Stimulated activated CD4-positive, alpha-beta T cell treated with anti-CD3 and anti-CD28 coated beads, TNF-alpha, amount 100 ng/mL, for 1 hour (primary cell): ENCODE measurements at places on chromosomes 12 and 14.

GRCh38 chr12:560691-561390, 101.1 kb downstream of the B4GALNT3 start:
- DNase-seq, result no peak

GRCh38 chr12:65896743-65897142, 72.5 kb downstream of the HMGA2 start:
- DNase-seq, result no peak

DNA sequence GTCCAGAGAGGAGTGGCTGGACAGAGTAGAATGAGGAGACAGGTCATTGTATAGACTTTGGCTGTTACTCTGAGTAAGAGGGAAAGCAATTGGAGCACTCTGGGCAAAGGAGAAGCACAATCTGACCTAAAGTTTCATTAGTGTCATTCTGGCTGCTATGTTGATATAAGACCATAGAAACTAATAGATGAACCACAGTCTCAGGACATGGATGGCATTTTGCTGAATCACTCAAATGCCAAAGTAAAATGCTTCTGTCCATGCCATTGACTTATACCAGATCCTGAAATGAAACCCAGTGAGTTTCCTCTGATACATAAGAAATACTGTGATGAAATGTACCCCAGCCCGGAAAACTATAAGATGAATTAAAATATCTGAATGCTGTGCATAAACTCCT, 65.8 kb upstream of the COCH start:
- DNase-seq, result no peak

- DNase-seq, result no peak
Observed at GRCh38 chr14:57245941-57246340, 22.8 kb downstream of the EXOC5 start.

- DNase-seq, result no peak
Observed at GRCh38 chr12:42908712-42909111, 319.2 kb upstream of the PRICKLE1 start.

- DNase-seq, result no peak
Observed at GRCh38 chr14:105411017-105411941, 8.3 kb upstream of the MTA1 start.
